ENCODE measurements at places on chromosomes 3 and 15.

GRCh38 chr15:89433686-89434085, 62.7 kb downstream of the RHCG start:
- no peak for DNase-seq

DNA sequence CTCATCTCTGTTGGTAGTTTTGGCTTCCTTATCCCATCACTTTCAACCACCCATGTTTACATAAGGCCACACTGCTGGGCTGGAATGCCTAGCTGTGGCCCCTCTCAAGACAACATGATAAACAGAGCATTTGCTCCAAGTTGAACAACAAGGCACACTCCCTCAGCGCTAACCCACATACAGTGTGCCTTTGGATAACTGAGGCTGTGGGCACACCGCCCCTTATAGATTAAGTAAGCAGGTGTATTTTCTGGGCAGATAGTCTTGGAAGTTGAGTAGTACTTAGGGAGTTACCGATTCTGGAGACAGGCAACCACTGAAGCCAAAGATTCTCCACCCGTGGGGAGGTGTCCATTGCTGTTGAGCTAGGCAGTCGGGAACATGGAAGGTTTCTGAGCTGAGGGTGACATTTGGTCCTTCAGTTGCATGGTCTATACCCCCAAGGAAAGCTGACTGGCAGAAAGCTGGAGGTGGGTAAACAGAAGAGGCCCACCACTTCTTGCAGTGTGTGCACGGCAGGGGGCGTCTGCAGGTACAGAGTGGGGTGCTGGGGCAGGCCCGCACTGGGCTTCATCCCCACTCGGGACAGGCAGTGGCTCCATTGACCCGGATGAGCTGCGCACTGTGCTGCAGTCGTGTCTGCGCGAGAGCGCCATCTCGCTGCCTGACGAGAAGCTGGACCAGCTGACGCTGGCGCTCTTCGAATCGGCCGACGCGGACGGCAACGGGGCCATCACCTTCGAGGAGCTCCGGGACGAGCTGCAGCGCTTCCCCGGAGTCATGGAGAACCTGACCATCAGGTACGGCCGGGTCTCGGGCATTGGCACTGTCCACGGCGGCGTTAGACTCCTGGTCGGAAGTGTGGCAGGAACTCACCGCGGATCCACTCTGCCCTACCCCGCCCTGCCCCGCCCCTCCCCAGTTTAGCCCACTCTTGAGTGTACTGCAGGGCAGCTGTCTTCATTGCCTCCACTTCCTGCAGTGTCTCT, 16.8 kb downstream of the NOX5 start:
- DNase-seq = peak; percentile 83

DNA sequence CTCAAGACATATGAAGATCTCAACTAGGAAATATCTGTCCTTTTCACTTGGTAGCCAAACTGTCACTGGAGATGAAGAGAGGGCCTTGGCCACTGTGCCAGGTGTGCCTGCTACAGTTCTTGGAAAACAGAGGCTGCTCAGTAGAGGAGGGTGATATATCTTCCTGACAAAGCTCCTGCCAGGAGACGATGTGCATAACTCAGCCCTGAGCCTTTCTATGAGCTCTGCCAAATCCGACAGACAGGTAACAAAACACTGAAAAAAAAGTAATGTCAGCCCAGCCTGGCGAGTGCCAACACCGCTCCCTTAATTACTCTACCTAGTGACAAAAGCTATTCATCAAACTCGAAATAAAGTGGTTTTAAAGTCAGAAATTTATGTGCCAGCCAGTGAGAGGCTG, 123.2 kb downstream of the MFSD1 start:
- no peak for DNase-seq

GRCh38 chr15:100191161-100191560, 150.6 kb downstream of the ADAMTS17 start:
- DNase-seq = no peak

GRCh38 chr3:138479438-138479863, 45.0 kb downstream of the ESYT3 start:
- DNase-seq = peak; percentile 65

GRCh38 chr15:31296646-31297574, 29.7 kb upstream of the KLF13 start:
- DNase-seq = no peak

DNA sequence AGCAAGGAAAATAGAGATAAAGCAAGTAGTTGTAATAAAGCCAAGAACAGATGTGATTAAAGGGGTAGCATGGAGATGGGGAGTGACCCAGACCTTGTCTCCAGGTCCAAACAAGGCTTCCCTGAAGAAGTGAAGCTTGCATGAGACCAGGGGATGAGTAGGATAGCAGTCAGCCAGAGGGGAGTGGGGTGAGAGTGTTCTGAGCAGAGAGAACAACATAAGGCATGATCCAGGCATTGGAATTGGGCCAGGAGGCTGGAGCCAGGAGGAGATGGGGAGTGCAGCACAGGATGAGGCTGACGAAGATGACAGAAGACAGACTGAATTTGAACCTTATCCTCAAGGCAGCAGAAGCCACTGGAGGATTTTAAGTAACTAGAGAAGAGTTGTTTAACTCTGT, 7.2 kb downstream of the TMOD2 start:
- no peak for DNase-seq

DNA sequence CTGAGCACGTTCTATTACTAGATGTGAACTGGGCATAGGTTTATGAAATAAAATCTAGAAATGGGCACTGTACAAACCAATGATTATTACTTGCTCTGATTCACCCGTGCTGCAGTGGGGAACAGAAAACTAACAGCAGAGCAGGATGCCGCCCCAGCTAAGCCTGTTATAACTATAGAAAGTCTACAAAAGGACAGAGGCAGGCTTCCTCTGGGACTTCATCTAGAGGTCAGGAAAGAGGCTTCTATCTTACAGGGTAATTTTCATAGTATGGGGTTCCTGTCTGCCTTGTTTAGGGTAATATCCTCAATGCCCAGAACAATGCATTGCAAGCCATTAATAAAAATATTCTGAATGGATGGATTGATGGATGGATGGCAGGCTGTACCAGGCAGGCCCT, 177.0 kb upstream of the TBL1XR1 start:
- DNase-seq = no peak

GRCh38 chr3:170493712-170494182, 75.1 kb downstream of the CLDN11 start:
- DNase-seq = no peak

GRCh38 chr3:56672-57071, 139.9 kb upstream of the CHL1 start:
- DNase-seq = no peak

DNA sequence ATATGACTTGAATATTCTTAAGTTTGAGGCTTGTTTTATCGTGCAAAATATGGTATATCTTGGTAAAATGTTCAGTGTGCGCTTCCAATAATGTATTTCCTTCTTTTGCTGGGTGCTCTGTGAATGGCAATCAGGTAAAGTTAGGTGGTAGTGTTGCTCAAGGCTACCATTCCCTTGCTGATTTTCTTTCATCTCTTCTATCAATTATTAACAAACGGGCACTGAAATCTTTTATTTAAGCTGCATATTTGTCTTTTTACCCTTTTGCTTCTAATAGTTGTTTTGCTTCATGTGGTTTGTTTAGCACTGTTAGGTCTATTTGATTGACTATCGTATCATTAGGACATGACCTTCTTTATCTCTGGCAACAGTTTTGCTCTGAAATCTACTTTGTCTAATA, 242.3 kb downstream of the CTNNB1 start:
- DNase-seq = no peak

GRCh38 chr3:177929310-177929709, 606.9 kb upstream of the KCNMB2 start:
- peak; percentile 44 for DNase-seq

- no peak for DNase-seq
These were observed 52.8 kb downstream of the ATP8B4 start for GRCh38 chr15:50066202-50066601.

DNA sequence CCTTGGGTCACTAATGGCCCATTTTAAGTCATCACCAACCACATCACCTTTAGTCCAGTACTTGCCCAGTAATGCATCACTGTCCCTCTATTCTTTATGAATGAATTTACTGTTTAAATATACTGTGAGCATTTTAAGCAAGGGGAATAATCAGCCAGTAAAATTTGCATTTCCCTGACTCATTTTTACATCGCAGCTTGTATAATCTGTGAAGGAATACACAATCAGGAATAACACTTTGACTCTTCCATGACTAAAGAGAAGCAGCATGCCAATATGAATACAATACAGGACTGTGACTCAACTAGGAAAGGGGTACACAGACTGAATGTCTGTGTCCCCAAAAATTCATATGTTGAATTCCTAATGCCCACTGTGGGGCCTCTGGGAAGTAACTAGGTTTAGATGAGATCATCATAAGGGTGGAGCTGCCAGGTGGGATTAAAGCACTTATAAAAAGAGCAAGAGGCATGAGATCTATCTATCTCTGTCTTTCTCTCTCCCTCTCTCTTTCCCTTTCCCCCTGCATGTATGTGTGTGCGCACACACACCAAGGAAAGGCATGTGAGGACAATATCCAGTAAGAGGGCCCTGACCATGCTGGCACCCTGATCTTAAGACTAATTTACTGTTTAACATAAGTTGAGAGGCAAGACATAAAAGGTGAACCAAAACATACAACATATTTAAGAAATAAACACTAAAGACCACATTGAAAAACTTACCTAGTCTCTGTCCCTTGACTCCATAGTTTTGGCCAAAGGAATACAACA, 12.1 kb downstream of the B4GALT4 start:
- DNase-seq = no peak

DNA sequence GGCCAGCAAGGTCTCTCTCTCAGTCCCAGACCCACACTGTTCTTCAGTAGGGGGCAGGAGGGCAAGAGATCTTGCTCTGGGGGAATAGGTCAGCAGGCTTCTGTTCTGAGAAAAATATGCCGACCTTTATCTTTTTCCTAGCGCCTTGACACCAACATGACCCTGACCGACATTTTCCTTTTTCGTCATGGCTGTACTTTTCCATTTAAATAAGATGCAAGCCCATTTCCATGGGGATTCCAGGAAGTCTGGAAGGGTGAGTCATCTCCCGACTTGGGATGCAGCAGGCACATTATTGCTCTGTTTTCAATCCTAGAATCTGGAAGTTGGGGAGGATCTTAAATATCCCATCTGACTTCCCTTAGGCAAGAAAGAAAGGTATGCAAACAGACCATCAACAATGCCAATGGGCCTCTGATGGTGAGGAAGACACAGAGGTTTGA, 261.5 kb upstream of the LRTM1 start:
- DNase-seq = no peak

DNA sequence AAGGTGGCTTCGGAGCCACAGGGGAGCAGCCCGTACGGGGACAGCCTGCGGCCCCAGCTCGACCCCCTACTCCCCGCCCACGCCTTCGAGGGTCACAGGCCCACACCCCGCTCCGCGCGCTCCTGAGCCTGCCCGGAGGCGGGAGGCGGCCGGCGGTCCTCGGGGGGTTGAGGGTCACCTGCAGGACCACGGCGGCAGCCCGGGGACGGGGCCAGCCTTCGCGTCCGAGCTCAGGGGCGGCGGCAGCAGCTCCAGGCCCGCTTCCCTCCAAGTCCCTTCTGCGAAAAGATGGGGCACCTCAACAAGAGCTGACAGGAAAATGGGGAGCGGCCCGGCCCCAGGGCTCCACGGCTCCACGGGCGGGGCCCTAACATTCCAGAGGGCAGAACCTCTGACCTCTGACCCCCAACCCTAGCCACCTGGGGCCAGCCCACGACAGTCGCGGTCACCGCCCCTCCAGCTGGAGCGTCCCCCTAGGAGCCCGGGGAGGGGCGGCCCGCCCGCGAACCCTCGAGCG, 428 bp downstream of the LYSMD4 start:
- DNase-seq = no peak

GRCh38 chr3:99250821-99251355, 349.4 kb upstream of the DCBLD2 start:
- no peak for DNase-seq

GRCh38 chr3:60737633-60738399, 513.4 kb downstream of the FHIT start:
- no peak for DNase-seq

DNA sequence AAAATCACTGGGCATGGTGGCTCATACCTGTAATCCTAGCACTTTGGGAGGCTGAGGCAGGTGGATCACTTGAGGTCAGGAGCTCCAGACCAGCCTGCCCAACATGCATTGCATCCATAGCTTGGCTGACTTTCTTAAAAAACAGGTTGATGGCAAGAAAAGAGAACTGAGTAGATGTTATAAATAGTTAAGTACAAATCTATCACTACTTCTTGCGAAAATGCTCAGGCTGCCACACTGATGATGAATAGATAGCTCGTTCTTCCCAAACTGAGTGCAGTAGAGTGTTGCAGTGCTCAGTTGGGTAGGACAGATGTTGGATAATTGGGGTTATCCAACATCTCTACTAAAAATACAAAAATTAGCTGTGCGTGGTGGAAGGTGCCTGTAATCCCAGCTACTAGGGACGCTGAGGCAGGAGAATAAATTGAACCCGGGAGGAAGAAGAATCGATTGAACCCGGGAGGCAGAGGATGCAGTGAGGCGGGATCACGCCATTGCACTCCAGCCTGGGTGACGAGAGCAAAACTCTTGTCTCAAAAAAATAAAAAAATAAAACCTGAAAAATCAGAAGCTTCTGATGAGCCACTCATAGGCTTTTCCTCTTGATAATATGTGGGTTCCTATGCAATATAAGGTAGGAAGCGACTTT, 1.2 kb downstream of the BTLA start:
- DNase-seq = no peak

DNA sequence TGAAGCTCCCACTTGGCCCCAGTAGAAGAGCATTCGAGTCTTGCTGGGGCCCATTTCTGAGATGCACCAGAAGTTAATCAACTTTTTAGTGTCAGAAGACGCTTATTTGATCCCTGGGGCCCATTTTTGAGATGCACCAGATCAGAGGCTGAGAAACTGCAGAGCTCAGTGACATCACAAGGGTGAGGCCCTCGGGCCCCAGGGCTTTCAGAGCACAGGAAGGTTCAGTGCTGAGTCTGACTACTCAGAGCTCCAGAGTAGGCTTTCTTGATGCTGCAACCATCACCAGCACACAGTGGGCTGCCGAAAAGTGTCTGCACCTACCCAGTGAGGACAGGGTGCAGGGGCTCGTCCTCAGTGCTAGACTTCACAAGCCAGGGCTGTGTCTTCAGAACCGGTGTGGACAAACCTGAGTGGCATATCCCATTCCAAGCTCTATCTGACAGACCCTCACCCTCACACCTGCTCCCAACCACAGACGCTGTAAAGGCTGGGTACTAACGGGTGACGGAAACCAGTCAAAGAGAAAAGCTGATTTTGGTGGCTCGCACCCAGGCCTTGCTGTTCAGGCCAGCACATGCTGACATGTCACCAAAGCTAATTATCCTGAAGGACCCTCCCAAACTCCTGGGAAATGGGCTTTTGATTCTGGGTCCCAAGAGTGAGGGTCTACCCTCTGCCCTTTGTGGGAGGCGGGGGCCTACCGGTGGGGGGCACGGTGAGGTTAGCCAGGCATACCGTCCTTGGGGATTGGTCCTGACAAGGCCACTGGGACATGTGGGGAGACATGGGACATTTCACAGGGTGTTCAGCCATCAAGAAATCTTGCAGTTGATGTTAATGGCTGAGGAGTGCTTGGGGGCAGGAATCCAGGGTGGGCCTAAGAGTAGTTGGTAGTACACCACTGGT, 83.0 kb downstream of the PDCD6IP start:
- no peak for DNase-seq

All from T47D (cell line).